ENCODE measurements at places on chromosomes 1 and 21.

- no peak for DNase-seq
Observed at GRCh38 chr1:93102142-93102541, 23.1 kb downstream of the MTF2 start.

GRCh38 chr1:17822741-17823426, 67.8 kb downstream of the ACTL8 start:
- DNase-seq = no peak

- DNase-seq = no peak
Observed at GRCh38 chr1:53592521-53592982, 133.4 kb downstream of the DMRTB1 start.

DNA sequence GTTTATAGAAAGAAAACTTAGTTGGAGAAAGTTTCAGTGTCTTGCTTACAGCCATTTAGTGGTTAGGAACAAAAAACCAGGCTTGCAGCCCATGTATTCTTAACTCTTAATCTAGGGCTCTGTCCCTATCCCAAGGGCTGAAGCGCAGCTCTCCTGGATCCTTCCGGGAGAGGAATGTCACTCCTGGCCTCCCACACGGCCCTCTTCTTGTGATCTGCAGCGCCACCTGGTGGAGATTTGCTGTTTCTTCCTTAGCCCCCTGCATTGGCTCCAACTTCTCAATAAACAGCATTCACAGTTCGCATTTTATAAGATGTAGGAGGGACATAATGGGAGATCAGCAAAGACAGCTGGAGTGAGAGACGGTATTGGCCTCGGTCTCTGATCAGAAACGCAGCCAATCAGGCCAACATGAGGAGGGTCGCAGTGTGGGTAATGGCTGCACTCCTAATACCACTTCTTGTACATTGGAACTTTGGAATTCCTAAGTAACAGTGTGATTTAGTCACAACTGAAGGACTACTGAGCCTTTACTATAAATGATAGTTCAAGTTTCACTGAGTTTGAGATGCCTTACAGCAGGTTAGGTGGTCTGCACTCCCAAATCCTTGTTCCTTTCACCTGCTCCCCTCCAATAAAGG, 283.4 kb downstream of the ASTN1 start:
- no peak for DNase-seq

DNA sequence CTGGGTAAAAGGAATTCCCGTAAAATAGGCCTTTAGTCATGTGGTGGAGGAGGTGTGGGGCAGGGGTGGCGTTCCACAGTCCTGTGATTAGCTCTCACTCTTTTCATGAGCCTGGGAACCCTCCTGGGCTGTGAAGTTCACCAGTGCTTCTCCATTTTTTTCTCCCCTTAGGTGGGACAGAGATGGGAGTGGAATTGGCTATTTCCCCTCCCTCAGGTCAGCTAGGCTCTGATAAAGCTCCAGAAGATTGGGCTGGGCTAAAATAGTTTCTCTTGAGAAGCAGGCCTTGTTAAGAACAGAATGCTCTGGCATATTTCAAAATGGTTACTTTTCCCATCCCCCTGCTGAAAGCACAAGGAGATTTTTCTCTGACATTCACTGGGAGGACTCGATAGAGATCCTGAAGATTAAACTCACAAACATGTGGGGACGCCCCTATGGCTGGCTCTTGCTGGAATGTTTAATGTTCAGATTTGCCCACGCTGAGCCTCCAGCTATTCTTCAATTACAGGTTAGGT, 33.4 kb upstream of the SLC2A1 start:
- DNase-seq = no peak

DNA sequence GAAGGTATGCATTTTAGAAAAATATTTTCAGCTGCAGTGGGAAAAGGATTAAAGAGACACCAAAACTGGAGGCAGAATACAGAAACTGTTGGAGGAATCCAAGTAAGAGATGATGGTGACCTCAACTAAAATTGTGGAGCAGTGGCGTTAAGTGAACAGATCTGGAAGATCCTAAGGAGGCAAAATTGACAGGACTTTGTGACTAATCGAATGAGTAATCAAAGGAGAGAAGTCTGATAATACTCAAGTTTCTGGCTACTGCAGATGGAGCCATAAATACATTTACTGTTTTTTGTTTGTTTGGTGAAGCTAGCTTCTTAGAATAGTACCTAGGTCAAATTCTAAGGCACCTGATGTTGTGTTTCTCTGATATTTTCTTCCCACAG, 3.1 kb downstream of the CTBS start:
- no peak for DNase-seq

- no peak for DNase-seq
Observed at GRCh38 chr1:19872190-19872589, 10.0 kb upstream of the OTUD3 start.

GRCh38 chr1:110176299-110176956, 26.1 kb downstream of the SLC6A17 start:
- no peak for DNase-seq

DNA sequence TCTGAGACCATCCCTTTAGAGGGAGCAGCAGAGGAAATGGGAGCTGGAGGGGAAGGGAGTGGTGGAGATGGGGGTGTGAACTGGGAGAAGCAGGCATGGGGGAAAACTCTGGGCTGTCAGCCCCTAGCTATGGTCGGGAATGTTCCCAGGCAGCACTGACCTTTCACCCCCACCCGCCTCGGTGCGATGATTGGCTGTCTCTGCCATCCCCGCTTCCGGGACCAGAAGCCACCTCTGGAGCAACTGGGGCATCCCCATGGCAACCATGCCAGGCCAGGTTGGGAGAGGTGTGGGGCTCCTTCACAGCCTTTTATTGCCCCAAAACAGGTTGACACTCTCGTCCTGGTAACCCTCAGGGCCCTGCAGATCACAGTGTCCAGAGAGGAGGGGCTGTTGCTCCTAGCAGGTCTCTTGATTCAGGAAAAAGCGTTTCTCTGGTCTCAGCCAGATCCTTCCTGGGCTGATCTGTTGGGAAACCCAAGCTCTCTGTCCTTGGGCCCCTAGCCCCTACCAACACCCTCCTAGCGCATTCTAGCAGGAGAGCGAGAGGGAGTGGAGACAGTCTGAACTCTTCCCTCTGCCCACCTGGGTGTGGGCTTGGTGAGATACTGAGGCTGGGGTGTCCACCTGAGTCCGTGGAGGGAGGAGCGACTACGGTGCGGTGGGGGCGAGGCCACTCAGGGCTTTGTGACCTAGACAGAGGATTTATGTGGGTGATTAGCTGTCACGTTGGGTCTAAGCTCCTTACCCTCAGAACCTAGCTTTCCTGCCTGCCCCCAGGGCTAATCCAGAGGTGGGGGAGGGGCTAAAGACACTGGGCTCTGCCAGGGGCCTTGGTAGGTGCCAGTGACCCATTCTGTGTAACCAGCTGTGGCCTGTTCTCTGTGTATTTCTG, 12.2 kb upstream of the SLC6A9 start:
- DNase-seq = no peak

- no peak for DNase-seq
Observed at GRCh38 chr1:180231506-180231921, 1.4 kb downstream of the LHX4 start.

GRCh38 chr1:109156916-109157385, 43.0 kb downstream of the ELAPOR1 start:
- DNase-seq = no peak

GRCh38 chr1:6807782-6808181, 22.5 kb downstream of the CAMTA1 start:
- no peak for DNase-seq

- no peak for DNase-seq
Observed at GRCh38 chr1:23592209-23592892, 33.0 kb upstream of the ID3 start.

DNA sequence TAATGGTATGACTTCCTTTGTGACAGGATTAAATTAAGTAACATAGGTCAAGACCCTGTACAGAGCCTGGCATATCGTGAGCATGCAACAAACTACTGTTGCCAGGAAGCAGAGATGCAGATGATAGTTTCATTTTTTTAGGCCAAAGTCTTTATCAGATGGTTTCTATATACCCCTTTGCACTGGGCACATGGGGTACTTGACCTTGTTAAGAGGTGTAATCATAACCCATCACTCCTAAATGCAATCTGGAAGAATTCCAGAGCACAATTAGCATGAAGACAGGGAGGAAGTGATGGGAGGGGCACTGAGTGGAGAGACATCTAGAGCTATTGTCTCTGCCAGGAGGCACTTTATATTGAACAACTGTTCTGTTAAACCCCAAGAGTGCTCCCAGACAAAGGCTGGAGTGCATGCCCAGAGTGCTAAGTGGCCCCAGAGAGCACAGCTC, 22.1 kb downstream of the ZBTB17 start:
- DNase-seq = no peak

DNA sequence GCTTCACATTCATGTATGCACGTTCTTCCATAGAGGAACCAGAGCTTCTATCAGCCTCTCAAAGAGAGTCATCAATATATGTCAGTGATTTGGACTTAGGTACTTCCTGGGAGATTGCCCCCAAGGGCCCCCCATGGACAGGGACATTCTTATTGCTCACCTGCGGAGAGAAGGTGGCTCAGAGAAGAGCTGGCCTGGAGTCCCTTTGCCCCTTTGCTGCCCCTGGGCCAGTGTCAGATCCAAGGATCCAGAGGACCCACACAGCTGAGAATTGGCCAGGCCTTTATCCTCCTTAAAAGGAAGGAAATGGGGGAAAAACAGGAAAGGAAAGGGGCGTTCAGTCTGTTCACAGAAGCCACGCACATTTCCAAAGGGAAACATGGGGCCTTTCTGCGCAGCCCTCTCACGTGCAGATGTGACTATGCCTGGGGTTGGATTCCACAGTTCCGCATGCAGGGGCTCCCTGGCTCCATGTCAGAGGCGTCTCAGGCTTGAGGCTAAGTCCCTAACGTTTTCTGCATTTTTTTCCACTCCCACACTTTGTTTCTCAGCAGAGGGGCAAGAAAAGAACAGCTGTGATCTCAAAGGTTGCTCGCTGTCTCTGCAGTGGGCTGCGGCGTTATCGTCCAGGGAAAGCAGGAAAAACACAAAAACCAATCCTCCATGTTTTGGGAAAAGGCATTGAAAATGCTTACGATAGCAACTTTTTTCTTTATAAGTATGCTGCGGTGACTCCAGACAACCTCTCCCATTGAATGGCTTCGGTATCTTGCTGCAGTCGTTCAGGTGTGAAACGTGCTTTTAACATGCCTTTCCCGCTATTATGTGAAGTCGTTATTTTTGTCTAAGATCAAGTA, 5.9 kb downstream of the C1orf226 start:
- DNase-seq = no peak

- no peak for DNase-seq
Observed at GRCh38 chr1:178599087-178599486, 86.2 kb downstream of the TEX35 start.

DNA sequence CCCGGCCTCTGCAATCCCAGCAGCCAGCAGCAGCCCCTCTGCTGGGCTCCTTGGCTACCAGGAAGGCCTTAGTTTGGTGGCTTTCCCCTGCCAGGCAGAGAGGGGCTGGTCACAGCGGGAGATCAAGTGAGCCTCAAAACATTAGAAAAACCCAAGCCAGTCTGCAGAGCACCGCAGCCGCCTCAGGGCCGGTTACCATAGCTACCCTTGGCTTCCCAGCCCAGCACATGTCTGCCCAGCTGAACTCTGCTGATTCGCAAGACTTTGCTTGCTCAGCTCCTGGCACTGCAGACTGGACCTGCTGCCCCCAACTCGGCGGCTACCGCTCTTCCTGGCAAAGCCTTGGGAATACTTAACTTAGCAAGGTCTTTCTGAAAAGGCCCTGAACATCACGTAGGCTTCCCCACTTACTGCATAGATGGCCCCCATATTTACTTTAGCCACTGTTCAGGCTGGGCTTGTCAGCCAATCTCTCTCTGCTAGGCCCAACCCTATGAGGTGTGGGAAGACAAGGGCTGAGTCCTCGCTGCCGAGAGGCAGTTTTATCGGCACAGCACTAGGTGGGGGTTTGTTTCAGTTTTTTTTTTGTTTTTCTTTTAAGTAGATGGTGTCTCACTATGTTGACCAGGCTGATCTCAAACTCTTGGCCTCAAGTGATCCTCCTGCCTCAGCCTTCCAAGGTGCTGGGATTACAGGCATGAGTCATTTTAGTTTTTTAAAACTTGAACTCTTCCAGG, 28.6 kb upstream of the PLEKHG5 start:
- no peak for DNase-seq

GRCh38 chr1:204591473-204592090, 75.4 kb downstream of the MDM4 start:
- DNase-seq = no peak

DNA sequence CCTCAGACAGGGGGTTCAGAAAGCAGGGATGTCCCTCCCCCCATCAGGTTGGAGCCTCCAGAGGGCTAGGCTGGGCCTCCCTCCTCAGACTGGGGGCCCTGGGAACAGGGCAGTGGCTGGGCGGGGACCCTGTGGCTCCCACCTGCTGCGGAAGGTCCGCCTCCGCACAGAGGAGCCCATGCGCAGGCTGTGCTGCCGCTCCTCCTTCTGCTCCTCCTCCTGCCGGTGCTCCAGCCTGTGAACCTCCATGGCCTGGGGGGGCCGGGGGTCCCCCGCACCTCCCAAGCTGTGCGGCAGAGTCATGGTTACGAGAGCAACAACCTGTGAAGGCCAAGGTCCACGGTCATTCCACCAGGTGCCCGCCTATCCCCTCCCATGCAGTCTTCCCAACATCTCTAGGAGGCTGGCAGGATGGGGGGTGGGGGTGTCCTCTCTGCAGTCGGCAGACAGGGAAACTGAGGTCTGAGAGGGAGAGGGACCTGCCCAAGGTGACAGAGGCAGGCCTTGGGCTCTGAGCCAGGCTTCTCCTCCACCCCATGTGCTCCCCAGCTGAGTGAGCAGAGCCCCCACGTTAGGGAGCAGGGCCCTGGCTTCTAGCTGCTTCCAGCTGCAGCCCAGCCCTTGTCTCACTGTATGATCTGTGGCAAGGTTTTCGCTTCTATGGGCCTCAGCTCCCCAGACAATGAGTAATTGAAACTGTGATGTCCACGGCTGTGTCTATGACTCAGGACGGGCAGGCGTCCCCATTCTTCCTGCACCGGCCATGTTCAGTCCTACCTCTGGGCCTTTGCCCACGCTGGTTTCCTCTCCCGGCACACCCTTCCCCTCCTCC, 3.4 kb downstream of the MYOM3 start:
- DNase-seq = no peak

DNA sequence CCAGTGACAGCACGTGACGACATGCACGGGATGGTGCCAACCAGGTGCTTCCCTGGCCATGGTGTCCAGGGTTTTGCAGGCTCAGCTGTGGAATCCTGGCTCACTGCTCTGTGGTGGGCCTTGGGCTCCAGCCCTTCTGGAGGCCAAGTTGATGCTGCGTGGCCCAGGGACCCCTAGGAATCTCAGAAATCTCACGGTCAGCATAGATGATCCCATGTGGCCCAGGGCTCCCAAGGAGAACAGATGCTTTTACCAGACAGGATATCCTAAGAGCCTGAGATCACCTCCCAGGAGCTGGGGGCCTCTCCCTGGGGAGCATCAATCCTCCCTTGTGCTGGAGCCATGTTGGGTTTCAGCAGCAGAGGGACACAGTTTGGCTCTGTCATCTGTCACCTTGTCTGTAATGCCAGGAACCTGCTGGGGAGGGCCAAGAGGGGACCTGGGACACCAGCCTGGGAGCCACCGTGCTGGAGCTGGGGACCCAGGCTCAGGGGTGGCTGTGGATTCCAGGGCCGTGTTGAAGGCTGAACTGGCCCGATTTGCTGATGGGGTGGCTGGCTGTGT, 63.9 kb downstream of the TRIM11 start:
- no peak for DNase-seq

- DNase-seq = no peak
Observed at GRCh38 chr1:172321451-172321850, 99.0 kb upstream of the C1orf105 start.

GRCh38 chr21:30497065-30497464, at the start of gene KRTAP19-4:
Gene KRTAP19-4, minus strand, starts transcription at chr21:30497165. Its CDS starts 55 bp downstream, at chr21:30497110.
- no peak for DNase-seq

- no peak for DNase-seq
Observed at GRCh38 chr21:33245289-33245918, 15.7 kb downstream of the IFNAR2 start.

All from GOT3 (cell line).